ENCODE measurements at places on chromosomes 5 and 9. TPM values are rescaled to one million over a fixed set of nuclear protein-coding genes. Genes with fewer than 3 reads are reported as not detected.
A peak's percentile ranks its signal among the peaks of the same experiment; 100 is the strongest.

- H3K4me1 ChIP-seq = no peaks in the 10 kb centered on the region
- no peak for DNase-seq
- no peak overlapping the region for H3K4me3 ChIP-seq
- H3K27ac ChIP-seq = no peak overlapping the region
- no peaks in the 10 kb centered on the region for H3K27me3 ChIP-seq
Measured at GRCh38 chr5:160183075-160183474, 46.2 kb upstream of the FABP6 start.

OTP gene
- 0.15 TPM for total RNA-seq

C5orf52 gene
- not detected for total RNA-seq

DNA sequence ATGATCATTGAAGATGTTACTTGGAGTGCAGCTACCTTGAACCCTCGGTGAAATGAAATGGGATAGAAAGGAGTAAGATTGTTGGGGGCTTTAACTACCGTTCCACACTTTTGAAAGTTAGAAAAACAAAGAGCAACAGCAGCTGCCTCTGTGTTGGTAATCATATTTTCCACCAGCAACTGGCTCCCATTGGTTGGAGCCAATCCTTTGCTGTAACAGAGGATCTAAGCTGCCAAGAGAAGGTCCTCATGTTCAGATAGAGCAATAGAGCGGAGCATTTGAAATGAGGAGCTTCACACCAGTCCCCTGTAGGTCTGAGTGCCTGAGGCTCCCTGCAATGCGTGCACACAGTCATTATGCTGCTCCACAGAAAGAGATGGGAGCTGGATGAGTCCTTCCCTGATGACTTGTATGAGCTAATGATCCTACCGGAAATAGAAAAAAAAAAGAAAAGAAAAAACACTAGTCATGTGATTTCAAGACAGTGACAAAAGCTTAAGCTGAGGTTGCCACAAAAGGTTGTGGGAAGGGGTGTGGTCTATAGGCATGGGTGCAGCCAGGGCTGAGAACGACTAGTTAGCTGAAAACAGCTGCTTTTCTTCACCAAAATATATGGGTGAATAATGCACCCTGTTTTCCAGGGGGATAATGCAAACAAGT is 300.7 kb downstream of the MLLT3 start:
- H3K27ac ChIP-seq = peak overlapping the region; percentile 19
- H3K4me1 ChIP-seq = no peaks in the 10 kb centered on the region
- no peak for DNase-seq
- no peaks in the 10 kb centered on the region for H3K27me3 ChIP-seq
- H3K36me3 ChIP-seq = no peaks in the 10 kb centered on the region
- no peak overlapping the region for H3K4me3 ChIP-seq

GRCh38 chr9:108245331-108245730 is 610.5 kb downstream of the ACTL7B start:
- no peak for DNase-seq
- no peaks in the 10 kb centered on the region for H3K36me3 ChIP-seq
- no peak overlapping the region for H3K27ac ChIP-seq
- no peaks in the 10 kb centered on the region for H3K4me1 ChIP-seq
